ENCODE measurements at places on chromosomes 2 and 18.
A peak's percentile ranks its signal among the peaks of the same experiment; 100 is the strongest.

GRCh38 chr2:33634261-33634910 lies 35.3 kb upstream of the FAM98A start:
- DNase-seq, result no peak

DNA sequence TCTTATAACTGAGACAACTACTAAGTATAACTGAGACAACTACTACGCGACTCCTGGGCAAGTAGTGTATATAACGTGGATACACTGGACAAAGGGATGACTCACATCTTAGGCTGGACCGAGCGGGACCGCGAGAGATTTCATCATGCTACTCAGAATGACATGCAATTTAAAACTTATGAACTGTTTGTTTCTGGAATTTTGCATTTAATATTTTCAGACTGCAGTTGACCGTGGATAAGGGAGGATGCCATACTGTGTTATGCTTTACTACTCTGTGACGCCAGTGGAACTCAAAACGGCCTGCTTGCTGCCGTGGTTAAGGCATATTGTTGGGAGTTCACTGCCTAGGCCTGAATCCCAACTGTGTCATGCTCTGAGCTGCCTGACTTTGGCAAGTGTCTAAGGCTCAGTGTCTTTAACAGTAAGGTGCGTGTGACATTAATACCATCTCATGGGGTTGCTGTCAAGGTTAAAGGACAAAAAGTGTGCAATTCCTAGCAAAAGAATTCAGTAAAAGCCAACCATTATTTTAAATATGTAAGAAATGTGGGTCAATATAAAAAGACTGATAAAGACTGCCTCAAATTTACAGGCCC lies 64.6 kb downstream of the BMP10 start:
- DNase-seq, result no peak

DNA sequence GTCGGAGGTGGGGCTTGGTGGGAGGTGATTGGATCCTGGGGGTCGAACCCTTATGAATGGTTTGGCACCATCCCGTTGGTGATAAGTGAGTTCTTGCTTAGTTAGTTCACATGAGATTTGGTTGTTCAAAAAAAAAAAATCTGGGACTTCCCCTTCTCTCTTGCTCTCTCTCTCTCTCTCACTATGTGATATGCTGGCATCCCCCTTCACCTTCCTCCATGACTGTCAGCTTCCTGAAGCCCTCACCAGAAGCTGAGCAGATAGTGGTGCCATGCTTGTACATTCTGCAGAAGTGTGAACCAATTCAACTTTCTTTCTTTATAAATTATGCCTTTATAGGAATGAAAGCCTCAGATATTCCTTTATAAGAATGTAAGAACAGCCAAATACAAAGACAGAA lies 269.7 kb upstream of the APCDD1 start:
- no peak for DNase-seq

DNA sequence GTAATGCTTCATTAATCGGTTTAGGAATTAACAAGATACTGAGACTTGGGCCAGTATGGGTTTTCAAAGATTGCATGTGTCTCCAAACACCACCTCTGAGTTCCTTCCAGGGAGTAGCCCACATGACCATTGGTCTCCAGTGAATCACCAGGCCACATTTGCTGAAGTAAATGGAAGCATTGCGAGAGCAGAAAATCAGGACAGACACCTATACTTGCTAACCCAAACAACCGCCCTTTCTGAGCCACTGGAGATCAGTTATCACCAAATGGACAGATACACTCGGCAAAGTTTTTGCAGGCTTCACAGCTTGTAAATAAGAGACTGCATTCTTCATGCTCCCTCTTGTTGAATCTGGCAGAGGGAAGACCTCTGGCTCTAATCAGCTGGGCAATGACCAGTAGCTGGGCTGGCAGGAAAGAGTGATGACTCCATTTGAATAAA lies 40.9 kb downstream of the GATA6 start:
- no peak for DNase-seq

DNA sequence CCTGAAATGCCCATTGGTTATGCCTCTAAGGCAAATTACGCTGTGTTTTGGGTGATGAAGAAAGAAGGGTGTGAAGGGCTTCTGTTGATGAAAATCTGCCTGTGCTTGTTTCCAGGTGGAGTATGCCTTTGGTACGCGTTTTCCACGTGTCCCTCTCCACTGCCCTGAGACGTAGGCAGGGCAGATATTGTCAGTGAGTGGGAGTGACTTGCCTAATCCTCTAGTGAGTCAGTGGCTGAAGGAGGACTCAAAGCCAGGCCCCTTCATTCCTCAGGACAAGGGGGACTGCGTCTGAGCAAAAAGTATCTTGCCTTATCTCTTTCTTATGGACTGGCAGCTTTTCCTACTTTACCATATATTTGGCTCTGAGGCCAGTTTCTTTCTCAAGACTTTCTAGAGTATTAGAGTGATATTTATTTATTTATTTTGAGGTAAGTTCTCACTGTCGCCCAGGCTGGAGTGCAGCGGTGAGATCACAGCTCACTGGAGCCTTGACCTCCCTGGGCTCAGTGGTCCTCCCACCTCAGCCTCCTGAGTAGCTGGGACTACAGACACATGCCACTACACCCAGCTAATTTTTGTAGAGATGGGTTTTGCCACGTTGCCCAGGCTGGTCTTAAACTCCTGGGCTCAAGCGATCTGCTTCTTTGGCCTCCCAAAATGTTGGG lies 10.2 kb downstream of the RALB start:
- DNase-seq, result no peak

- peak; percentile 1 for DNase-seq
Observed at GRCh38 chr18:11040823-11041656, 108.3 kb downstream of the PIEZO2 start.

GRCh38 chr2:102839668-102840388 lies 78.0 kb downstream of the TMEM182 start:
- DNase-seq, result no peak

GRCh38 chr2:66490588-66491001 lies 55.7 kb downstream of the MEIS1 start:
- DNase-seq, result no peak

DNA sequence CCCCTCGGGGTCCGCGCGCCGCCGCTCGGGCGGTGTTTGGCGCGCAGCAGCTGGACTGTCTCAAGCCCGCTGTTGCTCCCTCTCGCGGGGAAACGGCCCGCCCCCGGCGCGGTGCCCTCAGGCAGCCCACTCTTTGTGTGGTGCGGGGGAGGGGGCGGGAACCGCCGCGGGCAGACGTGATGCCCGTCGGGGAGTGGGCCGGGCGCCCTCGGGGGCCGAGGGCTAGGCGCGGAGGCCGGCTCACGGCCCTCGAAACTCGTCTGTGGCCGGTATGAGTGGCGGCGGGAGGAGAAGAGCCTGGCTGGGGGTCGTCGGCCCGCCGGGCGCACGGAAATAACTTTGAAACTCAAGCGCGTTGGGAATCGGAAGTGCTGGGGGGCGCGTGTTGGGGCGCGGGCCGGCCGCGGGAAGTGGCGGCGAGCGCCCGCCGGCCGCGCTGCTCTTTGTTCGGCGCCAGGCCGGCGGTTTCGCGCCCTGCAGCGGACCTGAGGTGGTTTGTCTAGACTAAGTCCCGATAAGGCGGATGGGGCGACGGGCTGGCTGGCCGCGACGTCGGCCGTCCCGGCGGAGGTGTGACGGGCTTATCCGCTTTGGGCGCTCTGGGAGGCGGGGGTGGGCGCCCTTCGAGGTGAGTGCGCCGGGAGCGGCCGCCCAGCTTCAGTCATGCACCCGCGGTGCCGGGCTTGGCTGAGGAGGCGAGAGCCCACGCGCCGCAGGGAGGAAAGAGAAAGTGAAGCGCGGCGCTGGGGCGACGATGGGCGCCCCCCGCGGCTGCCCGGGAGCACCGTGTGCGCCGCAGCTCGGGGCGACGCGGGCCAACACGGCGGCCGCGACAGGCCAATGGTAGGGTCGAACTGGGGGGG lies 679 bp downstream of the PTMA start:
- peak; percentile 15 for DNase-seq

Measured in stimulated activated CD8-positive, alpha-beta memory T cell treated with anti-CD3 and anti-CD28 coated beads, Interleukin-15, amount 100 ng/mL, for 1 hour (primary cell).